ENCODE measurements at places on chromosomes 1 and 21.

- no peak for DNase-seq
Measured at GRCh38 chr21:14736162-14736561, 190.0 kb upstream of the SAMSN1 start.

DNA sequence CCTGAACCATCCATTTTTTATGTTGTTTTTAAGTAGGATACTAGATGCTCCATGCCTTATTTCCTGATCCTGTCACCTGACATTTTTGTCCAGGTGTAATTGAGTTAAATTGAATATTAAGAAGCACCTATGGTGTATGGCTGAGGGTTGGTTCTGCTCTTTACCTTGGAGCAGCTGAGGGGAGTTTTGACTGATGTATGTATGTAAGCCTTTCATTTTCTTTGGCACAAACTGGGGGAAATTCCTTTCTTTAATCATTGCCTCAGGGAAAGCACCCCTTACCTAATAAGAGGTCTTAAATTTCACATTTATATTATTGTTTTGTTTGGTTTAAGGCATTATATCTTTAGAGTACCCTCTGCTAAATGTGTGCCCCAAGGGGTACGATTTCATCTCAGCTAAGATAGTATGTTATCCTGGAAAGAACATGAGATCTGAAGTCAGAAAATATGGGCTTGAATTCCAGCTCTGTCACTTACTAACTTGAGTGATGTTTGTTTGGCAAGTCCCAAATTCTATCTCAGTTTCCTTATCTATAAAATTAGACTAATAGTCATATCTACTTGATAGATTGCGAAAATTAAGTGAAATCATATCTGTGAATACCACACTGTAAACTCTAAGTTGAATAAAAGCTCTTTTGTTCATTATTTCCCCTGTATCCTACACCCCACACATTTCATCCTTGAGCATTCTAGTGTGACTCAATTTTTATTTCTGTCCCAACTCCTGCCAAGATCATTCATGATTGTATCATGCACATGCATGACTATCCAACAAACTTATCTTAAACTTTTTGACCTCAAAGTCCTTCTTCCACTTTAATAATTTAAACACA, 57.7 kb upstream of the NUF2 start:
- no peak for DNase-seq

- no peak for DNase-seq
Measured at GRCh38 chr1:177913762-177914540, 55.9 kb downstream of the SEC16B start.

- no peak for DNase-seq
Measured at GRCh38 chr21:33402001-33402979, 923 bp upstream of the IFNGR2 start.

DNA sequence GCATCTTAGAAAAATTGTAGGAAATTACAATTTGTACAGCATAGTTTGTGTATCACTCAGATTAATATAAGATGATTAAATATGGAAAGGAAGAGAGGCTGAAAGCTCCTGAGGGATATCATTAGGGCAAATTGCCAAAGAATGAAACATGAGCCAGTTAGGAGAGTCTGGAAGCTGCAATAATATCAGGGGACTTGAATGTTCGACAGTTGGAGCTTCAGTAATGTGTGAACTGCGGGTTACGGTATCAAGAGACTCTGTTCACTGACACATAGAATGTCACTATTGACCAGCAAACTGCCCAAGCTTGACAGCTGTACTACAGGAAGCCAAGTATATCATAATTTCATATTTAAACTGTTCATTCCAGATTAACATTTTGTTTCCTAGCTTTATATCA, 157.2 kb downstream of the DENND1B start:
- no peak for DNase-seq

All from stimulated activated CD8-positive, alpha-beta memory T cell treated with anti-CD3 and anti-CD28 coated beads, Interleukin-2, amount 100 ng/mL, for 1 hour (primary cell).